Activated T-cell treated with anti-CD3 and anti-CD28 coated beads for 24 hours (primary cell): ENCODE measurements at places on chromosomes 5 and 9.

GRCh38 chr9:114676901-114677300, 5.1 kb downstream of the TEX48 start:
- no peak for DNase-seq

- DNase-seq = no peak
Measured at GRCh38 chr5:97281257-97281656, 98.2 kb upstream of the RIOK2 start.

- DNase-seq = no peak
Measured at GRCh38 chr9:87615547-87616148, 110.3 kb upstream of the CTSL start.

- peak; percentile 48 for DNase-seq
Measured at GRCh38 chr9:447230-448025, 232.8 kb downstream of the DOCK8 start.

DNA sequence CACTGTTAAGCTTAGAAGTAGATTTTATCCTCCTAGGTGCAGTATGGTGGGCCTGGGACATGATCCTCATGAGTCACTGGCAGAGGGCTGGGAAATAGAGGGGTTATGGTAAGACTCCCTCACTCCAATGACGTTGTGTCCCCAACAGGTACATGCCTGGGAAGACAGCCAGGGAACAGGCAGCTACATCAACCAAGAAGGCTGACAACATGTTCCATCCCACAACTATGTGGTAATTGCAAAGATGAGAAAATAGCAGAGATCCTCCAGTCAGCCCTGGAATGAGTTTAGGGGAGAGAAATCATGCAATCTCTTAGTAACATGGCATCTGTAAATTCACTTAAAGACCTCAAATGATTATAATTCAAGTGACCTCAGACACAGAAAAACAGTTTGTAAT, 114.4 kb upstream of the LIFR start:
- no peak for DNase-seq

DNA sequence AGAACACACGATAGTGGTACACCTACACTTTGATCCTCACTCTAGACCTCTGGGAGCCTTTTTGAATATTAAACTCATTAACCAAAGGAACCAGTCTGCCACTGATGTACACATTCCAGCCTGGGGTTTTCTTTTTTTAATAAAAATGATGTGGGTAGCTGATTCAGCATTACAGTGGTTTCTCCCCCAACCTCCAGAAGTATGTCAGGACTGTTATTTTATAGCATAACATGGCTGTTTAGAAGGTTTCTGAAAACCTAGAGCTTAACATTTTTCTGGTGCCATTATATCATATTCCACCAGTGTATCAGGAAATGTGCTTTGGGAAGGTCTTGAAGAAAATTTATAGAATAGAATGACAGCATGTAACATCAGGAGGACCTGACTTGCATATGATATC, 540.9 kb upstream of the WWC1 start:
- no peak for DNase-seq

DNA sequence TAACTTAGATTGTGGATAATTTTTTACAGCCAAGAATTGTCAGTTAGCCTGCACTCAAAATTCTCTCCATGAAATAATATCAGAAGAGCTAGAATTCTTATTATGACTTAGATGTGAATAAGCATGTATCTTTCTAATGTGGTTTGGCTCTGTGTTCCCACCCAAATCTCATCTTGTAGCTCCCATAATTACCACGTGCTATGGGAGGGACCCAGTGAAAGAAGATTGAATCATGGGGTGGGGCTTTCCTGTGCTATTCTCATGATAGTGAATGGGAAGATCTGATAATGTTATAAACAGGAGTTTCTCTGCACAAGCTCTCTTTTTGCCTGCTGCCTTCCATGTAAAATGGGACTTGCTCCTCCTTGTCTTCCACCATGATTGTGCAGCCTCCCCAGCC, 176.8 kb downstream of the MAT2B start:
- no peak for DNase-seq

DNA sequence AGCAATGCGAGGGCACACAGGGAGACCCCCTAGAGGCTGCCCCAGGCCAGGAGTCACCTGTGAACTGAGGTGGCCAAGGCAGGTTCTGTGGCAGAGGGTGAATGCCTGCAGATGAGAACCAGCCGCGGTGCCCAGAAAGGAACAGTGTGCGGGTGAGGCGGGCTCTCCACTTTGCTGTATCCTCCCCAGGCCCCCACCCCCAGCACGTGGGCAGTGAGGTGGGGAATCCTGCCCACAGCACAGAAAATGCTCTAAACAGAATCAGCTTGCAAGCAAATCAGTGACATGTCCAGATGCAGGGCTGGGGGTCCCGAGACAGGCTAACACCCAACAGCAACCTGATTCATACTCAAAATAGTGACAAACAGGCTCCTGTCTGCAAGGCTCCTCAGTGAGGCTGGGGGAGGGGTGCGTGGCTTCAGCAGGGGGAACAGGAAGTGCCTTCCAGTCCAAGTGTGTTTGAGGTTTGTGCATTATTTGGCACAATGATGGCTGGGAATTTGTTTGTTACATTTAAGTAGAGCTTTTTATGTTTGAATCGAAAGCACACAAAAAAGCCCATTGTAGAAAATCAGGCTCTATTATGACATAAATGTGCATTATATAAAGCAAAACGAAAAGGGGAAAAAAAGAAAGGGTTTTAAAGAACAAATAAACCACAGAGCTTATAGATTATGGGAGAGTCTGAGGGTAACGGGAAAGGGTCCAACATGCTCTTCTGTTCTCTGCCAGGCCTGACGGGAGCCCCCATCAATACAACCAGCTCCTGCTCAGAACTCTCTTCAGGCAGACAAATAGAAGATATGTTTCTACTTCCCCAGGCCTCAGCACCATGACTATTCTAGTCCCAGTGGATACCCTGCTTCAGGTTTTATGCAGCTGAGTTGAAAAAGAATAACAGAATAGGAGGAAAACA, 201.3 kb downstream of the HSD17B3 start:
- DNase-seq = no peak

- no peak for DNase-seq
Measured at GRCh38 chr9:21580636-21581378, 98.7 kb upstream of the IFNE start.

- no peak for DNase-seq
Measured at GRCh38 chr5:177361418-177362291, 3.9 kb downstream of the RGS14 start.

DNA sequence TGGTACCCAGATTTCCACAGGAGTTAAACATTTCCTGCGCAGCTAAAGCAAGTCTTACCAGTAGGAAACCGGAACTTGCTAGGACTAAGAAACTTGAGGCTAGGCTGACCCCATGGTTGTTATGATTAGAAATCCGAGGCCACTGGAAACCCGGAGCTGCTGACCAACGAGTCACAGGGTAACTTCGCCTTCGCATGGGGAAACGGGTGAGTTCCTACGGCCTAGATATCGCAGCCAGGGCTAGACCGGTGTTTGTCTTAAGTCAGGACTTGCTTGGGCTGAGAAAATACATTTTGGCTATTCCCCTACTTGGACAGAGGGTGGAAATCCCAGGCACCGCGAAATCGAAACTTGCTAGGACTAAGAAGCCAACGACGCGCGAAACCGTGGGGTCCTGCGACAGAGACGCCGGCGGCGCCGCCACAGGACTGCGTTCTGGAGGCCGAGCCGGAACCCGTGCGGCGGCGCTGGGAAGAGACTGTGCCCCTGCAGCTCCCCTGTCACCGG, 1.6 kb upstream of the ANXA2R start:
- peak; percentile 20 for DNase-seq

DNA sequence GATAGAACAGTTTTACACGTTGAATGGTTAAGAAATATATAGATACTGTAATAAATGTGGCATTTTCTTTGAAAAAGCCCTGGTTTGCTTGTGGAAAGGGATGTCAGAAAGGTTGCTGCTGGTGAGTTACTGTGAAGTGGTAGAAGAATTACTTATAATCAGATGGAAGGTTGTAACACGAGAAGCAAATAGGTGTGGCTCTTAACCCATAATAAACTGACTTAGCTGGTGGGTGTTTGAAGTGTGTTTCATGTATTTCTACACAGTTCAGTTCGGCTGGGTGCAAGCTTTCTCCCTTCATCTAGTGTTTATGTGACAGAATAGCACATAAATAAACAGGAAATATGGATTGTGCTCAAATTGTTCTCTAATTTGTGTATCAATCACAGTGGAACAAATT, 5.5 kb downstream of the CNOT6 start:
- DNase-seq = no peak

DNA sequence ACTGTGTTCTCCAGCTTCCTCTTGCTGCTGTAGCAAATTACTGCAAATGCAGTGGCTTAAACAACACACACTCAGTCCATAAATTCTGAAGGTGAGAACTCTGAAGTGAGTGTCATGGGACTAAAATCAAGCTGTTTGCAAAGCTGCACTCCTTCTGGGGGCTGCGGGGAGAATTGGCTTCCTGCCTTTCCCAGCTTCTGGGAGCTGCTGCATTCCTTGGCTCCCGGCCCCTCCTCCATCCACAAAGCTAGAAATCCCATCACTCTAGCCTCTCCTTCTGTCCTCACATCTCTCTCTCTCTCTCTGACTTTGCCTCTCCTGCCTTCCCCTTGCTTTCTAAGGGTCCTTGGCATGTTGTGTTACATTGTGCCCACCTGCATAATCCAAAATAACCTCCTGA, 14.2 kb upstream of the MED10 start:
- DNase-seq = no peak

DNA sequence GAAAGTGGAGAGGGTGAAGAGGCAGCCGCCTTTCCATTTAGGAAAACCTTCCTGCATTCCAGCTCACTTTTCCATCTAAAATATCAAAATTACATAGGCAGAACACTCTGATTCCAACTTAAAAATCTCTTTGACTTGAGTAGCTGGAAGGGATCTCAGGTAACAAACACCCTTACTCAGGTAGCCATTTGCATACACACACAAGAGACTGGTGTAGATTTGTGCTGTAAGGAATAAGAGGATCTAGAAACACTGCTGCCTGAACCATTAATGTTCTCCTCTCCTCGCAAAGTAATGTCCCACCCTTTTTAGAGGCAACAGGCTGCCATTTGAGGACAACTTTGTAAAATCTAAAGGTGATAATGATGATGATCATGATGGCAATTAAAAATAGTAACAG, 53.5 kb downstream of the BNC2 start:
- no peak for DNase-seq

DNA sequence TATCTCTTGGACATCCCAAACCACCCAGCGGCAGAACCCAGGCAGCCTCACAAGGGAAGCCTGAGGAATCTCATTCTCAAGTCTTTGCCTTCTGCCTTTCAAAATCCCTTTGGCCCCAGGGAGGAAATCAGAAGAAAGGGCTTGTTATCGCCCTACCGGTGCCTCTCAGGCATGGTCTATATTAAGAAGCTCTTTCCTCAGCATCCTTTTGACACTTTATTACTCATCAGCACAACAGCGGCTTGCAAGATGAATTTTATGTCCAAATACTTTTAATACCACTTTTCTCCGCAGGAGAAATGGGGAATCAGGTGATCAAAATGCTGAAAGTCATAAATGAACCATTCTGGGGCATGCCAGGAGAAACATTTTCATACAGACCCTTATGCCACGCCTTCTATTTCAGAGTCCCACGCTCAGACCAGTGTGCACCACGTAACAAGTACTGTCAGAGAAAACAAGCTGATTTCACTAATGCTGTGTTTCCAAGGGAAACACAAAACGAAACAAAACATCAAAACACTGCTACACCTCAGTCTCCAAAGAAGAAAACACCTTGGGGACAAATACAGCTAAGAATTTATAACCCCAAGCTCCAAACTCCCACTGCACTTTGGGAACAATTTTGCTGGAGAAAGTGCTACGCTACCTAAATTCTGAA, 30.0 kb downstream of the RAPGEF1 start:
- DNase-seq = no peak

DNA sequence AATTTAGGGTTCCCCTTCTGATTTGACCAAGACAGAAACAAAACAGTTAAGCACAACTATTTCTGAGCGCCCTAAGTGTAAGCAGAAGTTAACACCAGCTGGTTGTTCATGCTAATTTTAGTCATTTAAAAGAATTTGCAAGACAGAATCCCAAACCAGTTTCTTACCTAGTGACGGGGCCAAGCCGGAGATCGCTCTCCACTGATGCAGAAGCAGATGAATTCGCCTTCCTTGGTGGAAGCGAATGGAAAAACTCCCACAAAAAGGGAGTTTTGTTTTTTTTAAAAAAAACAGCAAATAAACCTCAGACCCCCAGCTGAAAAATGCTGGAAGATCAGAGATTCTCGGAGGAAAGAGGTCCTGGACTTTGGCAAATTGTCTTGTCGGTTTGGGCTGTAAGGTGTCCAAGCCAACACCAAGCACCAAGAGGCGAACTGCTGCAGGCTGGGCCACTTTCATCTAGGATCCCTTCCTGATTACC, 47.4 kb upstream of the GLDC start:
- DNase-seq = no peak

DNA sequence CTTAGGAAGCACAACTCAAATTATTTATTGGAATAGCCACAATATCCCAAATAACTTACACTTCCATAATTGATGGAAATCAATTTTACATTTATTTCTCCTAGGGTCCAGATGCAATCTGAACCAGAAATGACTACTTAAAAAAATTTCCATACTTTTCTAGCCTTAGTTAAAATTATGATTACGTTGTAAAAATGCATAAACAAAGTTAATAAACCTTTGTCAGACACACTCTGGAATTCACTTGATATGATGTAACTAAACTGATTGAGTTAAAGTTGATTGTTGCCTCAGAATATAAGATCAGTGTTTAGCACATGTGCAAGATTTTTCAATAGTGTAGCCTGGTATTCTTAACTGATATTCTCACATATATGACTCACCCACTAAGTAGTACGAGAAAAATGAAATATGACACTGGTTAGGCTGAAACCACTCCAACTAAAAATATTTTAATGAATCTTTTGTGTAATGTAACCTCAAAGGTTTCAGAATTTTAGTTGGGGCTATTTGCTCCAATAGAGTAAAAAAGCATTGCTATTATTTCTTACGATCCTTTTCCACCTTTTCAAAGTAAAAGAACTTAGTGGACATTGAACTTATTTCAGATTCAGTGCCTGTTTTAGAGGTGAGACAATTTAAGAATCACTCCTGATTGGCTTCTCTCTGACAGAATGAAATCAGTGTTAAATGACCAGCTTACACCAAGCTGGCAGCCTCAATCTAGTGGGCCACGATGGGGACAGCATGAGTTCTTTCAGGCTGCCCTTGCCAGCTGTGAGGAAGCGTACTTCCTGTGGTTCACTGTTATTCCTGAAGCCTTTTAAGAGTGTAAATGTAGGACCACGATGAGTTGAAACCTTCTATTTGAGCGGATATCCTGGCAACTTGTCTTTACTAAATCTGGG, 277.2 kb upstream of the CDH9 start:
- DNase-seq = no peak
